ENCODE measurements at places on chromosomes 7 and 10.

GRCh38 chr10:122553341-122553740 is 7.2 kb upstream of the DMBT1 start:
- DNase-seq = no peak

- no peak for DNase-seq
These were observed 219.6 kb downstream of the PTEN start for GRCh38 chr10:88082806-88083596.

- no peak for DNase-seq
These were observed 47.4 kb downstream of the NRP1 start for GRCh38 chr10:33287112-33287511.

DNA sequence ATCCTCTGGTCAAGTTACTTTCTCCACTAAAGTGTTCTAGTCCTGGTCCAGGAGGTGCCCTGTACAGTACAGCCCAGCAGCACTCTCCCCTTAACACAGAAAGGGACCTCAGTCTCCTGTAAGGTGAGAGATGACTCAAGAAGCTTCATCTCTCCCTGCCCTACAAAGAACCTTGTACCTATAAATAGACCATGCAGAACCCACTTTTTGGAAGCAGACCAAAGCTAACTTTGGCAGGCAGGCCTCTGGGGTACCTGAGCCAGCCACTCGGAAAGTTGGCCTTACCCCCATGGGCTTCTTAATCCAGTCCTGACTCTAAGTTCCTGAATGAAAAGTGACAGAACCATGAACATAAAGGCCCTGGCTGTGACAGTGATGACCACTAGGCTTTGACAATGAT is 454.8 kb downstream of the KCNMA1 start:
- no peak for DNase-seq
